ENCODE measurements at places on chromosomes 1 and 21. TPM values are rescaled to one million over a fixed set of nuclear protein-coding genes. Genes with fewer than 3 reads are reported as not detected.

UBASH3A gene
- total RNA-seq: 68.7 TPM

SELENBP1 gene
- not detected for total RNA-seq

OVAAL gene
- not detected for total RNA-seq

HSPA13 gene
- total RNA-seq: 30.4 TPM

RIMS3 gene
- 6.2 TPM for total RNA-seq

CFHR2 gene
- not detected for total RNA-seq

APCS gene
- total RNA-seq: not detected

CR1L gene
- total RNA-seq: not detected

ZNF684 gene
- total RNA-seq: 6.1 TPM

SSR2 gene
- total RNA-seq: 233 TPM

APOBEC4 gene
- not detected for total RNA-seq
